ENCODE measurements at places on chromosomes 13 and 19.

DNA sequence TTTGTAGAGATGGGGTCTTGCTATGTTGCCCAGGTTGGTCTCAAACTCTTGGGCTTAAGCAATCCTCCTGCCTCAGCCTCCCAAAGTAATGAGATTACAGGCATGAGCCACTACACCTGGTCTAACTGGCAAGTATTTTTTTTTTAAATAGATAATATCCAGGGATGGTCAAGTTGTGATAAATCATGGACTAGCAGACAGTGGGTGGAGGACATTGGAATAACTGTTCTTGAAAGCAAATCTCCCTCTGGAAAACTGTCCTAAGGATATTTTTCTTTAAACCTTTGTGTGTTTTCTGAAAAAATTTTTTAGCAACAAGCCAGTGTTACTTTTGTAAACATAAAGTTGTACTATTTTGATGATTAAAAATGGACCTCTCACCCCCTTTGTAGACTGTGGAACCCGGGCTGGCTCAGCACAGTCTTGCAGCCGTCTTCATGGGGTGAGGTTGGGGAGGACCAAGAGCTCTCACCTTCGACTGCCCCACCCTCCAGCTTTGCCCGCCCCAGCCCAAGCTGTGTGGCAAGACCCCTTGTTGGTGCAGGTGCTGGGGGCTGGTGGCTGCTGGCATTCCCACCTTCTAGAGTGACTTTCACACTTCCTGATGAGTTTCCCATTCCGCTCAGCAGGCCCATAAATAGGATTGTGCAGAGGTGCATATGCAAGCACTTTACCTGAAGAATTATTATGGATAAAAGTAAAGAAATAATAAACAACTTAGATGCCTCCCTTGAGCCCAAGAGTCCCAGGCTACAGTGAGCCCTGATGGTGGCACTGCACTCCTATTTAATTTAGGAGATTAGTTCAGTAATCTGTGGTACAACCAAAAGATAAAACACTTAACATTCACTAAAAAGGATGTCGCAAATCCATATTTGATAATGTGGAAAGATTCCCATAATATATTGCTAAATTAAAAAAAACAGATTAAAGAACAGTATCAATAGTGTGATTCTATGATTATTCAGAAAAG, 107.3 kb downstream of the GADD45B start:
- DNase-seq, result no peak

DNA sequence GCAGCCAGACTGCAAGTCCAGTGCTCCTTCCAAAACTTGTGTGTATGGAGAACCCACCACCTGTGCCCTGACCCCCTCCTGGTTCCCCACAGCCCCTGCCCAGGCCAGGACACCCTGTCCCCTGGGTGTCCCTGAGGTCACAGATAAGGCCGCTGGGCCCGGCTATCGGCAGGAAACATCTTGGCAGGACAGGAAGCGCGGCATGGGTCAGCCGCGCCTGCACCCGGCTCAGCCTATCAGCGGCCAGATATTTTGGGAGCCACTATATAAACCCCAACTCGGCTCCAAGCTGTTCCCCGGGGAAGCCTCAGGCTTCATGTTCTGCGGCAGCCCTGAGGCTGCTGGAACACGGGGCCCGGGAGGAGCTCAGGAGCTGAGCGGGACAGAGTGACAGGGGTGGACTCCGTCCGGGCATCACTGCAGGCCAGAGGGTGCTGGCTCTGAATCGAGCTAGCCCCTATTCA, 60.8 kb downstream of the AP1M1 start:
- DNase-seq, result no peak

GRCh38 chr13:112952759-112953551, 16.1 kb upstream of the MCF2L start:
- no peak for DNase-seq

DNA sequence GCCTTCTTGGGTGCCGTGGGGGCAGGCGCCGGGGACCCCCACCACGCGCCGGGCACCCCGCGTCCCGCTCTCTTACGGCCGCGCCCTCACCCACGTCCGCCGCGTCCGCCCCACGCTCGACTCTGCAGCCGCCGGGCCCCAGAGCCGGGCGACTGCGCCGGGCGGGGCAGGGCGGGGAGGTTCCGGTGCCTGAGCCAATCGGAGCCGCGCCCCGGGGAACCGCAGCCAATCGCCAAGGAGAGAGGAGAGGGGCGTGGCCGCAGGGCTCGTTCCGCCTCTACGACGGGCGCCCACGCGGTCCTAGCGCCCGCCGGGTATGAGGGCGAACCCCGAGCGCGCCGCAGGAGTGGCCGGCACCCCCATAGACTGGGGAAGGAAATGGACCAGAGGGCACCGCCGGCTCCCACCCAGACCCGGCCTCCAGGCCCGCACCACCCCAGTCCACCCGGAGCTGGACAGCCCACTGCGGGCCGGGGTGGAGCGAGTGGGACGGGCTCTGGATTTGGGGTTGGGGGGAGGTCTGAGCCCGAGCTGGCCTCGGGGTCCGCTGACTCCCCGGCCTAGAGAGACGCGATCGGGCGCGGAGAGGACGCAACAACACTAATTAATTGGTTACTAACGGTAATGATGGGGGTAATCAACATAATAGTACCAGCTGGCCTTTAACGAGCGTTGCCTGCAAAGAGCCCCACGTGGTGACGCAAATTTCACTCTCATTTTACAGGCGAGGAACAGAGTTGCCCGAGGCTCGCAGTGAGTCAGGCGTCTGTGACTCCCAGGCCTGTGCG, at the start of gene MFSD12:
Gene MFSD12 (minus strand): TSS at position 126 of the 788 bp plus-strand sequence. CDS start 183 bp downstream, outside the sequence.
- peak; percentile 94 for DNase-seq

DNA sequence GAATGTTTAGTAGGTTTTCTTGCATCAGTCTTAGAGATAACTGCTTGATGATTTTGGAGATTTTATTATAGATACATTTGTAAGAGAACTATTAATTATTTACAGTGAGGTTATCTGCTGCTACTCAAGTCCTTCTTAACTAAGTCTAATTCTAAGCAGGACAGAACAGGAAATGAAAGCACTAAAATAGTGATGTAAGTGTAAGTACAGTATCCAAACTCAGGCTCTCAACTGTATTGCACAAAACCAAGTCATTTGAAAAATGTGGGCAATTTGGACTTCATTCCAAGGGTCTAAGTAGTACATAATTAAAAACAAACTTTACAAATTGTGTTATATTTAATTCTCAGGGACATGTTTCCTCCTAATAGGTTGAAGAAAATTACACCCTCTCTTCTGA, 417.1 kb downstream of the ITGBL1 start:
- no peak for DNase-seq

GRCh38 chr13:25372284-25373081, 709 bp downstream of the ATP8A2 start:
- DNase-seq, result no peak

DNA sequence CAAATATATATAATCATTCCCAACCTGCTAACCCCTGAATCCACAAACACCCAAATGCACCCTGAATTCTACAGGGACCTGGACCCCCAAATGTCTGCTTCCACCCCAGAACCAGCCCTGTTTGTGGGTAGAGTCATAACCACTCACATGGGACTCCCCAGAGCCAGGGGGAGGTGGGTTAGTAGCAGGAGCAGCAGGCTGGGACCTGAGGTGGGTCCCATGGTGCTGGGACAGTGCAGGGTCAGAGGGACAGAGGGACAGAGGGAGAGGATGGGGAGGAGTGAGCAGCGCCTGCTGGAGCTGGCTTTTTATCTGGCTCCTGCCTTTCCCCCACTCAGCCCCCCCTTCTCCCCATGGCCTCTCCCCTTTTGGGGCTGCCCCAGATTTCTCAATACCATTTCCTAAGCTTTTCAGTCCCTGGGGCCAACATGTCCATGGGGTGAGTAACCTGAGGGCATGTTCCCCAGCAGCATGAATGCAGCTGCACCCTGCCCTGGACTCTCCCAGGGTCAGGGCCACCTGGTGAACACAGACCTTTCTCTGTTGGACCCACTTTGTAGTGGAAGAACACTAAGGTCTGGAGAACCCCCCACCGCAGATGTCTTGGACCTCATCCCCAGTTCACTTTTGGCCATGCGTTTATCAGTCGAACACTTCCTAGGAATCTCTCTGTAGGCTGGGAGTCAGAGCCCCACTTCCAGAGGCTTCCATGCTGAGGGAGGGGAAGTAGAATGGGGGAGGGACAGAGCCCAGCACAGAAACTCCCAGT, at the start of gene C3:
Gene C3 (minus strand): TSS at position 282 of the 769 bp plus-strand sequence. CDS start 61 bp downstream, at position 221.
- DNase-seq, result no peak

DNA sequence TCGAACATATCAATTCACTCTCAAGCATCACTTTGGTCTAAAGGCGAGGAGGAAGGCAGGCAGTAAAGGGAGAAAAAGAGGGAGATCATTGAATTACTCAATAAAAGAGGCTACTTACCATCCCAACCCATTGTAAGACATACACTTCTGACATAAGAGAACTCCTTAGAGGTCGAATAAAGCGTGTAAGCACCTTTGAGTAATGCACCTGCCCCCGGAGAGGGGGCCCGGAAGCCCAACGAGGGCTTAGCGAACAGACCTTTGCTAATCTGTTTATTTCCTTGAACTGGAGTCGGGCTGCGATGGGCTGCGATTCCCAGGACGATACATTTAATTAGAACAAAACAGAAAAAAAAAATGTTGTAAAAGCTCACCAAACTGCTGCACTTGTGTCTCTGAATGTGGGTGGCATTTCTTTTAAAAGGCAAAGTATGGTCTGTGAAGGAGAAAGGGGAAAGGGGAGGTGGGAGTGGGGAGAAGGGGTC, 3.0 kb downstream of the ZC3H4 start:
- DNase-seq, result peak; percentile 49

- no peak for DNase-seq
These were observed 1033.5 kb downstream of the SLITRK1 start for GRCh38 chr13:82848766-82849165.

DNA sequence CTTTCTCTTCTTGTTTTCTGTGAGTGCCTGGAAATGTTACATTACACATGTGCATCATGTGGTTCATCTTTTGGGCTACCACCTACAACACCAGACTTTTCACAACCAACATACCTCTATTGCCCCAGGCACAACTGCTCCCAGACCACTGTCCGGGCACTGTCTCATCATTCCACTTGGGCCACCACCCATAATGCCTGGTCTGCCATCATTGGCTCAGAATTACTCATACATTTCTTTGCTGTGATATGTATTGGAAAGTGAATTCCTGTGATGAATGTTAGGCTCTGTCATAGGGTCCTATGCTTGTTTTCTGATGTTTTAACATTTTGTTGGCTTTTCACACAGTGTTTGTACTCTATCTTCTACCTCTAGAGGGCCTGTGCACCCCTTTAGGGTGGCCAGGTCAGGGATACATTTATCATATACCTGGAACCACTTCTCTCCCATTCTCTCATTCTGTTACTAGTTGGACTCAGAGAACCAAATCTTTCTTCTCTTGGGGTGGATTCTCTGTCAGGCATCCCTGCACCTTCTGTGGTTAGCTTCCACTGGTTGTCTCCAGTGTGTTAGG, 172.8 kb downstream of the NHLRC3 start:
- no peak for DNase-seq

DNA sequence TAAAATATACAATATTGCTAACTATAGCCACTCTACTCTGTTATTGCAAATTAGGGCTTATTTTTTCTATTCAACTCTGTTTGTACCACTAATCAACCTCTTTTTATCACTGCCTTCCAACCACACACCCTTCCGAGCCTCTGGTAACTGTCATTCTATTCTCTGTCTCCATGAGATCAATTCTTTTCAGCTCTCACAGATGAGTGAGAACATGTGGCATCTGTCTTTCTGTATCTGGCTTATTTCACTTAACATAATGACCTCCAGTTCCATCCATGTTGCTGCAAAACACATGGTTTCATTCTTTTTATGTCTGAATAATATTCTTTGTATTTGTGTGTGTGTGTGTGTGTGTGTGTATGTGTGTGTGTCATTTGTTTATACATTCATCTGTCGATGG, 350.1 kb upstream of the DACH1 start:
- DNase-seq, result no peak

- no peak for DNase-seq
These were observed 268.6 kb downstream of the NDFIP2 start for GRCh38 chr13:79749566-79749965.

DNA sequence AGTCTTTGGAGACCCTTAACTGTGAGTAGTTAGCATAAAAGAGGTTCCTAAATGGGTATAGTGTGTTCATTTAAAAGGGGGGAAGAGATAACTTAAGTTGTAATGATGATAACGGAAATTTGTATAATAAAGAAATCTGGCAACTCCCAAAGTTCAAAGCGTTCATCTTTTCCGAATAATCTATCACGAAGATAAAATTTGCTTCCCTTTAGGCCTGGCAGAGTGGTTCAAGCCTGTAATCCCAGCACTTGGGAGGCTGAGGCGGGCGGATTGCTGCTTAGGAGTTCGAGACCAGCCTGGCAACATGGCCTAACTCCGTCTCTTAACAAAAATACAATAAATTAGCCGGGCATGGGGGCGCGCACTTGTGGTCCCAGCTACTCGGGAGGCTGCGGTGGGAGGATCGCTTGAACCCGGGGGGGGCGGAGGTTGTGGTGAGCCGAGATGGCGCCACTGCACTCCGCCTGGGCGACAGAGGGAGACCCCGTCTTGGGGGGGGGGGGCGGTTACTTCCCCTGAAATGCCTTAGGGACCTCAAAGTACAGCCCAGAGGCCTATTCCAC, 934 bp downstream of the N4BP2L2 start:
- peak; percentile 18 for DNase-seq

GRCh38 chr19:823565-824121, 1.9 kb upstream of the PLPPR3 start:
- no peak for DNase-seq

DNA sequence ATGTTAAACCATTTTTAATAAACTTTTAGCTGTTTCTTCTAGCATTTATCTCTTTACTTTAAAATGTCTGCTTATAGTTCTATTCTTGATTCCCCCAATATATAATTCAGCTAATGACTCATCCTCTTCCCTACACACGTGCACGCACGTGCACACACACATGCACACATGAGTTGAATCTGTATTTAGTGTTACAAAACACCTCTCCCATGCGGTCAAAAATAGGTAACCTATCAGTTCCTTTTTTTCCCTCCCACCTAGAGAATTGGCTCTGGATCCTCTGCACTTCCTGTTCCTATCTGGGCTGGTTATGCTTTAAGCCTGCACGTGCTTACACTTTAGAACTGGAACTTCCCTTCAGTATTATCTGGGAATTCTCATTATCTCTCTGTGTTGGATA, 144.1 kb downstream of the PAN3 start:
- DNase-seq, result no peak

GRCh38 chr19:4652075-4652474, 12.8 kb downstream of the TNFAIP8L1 start:
- DNase-seq, result no peak
